ENCODE measurements at places on chromosomes 2 and 18. TPM values are rescaled to one million over a fixed set of nuclear protein-coding genes. Genes with fewer than 3 reads are reported as not detected.

The IL1R2 gene
- not detected for total RNA-seq

The PRKAG3 gene
- total RNA-seq: not detected

The CFAP221 gene
- 3.0 TPM for total RNA-seq

GRCh38 chr18:61653823-61654551 is 238.8 kb downstream of the RNF152 start:
- no peak for DNase-seq

DNA sequence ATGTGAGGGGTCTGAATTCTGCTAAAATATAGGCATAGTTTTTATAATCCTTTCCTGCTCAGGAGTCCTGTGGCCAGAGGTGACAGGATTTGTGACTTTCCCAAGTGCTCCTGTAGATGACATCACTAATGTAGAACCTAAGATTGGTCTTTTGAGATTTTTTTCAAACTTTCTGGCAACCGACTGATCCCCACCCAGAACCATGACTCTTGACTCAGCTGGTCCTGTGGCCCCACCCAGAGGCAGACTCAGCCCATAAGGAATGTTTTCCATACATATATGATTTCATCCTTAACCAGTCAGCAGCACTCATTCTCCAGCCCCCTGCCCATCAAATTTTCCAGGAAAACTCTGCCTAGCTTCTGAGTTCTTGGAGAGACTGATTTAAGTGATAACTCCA is 46.8 kb downstream of the COMMD1 start:
- DNase-seq: no peak

GRCh38 chr18:78859686-78860085 is 119.9 kb upstream of the SALL3 start:
- no peak for DNase-seq

DNA sequence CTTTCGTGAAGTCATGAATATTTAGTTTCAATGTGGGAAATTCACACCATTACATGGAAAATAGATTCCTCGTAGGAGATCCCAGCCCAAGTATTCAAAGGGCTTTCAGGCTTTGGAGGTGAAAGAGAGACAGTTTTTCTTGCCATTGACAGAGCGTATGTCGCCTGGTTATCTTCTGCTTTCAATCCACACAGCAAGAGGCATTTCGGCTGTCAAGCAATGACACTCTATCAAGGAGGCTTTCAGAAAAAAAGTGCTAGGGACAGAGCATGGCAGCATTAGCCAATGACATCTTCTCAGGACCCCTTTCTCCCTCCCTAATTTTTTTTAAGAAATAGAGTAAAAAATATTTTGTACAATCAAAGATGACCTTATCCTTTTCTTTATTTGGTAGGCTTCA is 492.8 kb downstream of the TMEM182 start:
- DNase-seq: no peak

The CPO gene
- 0.47 TPM for total RNA-seq

DNA sequence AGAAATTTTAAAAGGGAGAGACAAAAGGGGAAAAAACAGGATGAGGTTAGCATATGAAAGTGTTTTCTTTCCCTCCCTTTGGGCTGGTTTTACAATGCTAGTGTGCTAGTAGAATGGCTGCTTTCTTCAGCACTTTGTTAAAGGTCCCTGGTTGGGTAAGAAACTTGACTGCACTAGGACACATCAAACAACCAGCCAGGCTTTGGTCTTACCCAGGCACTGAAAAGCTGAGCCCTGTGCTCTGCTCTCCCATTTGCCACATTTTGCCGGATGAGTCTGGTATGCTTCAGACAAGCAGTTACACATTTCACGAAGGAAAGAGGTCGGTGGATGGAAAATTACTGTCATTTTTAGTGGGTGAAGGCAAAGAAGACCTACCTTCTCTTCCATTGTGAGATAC is 242.0 kb downstream of the DPP10 start:
- DNase-seq: no peak

GRCh38 chr2:120372816-120373215 is 26.9 kb downstream of the INHBB start:
- no peak for DNase-seq

DNA sequence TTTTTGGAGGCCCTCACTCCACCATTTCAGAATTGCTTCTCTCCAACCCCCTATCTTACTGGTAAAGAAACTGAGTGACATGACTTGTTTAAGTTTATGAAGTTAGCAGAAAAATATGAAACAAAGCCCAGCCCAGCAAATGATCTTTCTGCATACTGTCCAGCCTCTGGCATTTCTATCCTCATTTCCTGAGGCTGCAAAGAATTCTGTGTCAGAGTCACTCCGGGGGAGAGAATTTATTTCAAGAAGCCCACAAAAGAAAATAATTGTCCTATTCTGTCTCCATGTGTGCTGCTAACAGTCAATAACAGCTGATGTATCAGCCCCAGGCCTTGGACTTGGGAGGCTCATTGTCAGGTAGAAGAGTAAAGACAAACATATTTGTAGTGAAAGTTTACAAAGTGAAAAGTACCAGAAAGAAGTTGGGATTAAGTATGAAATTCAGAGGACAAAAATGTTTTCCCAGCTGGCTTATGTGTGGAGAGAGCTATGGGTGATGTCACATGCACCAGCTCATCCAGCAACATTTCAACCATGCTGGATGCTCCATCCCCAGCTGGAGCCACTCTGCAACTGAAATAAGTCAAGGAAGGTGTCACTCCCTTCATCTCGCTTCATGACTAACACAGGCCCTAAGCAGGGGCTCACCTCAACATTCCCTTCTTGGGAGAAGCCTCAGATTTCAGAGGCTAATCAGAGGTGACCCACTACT is 42.3 kb downstream of the TRABD2A start:
- DNase-seq: no peak

GRCh38 chr2:70735071-70735470 is 32.9 kb downstream of the ADD2 start:
- DNase-seq: no peak

The LRRC30 gene
- total RNA-seq: not detected

DNA sequence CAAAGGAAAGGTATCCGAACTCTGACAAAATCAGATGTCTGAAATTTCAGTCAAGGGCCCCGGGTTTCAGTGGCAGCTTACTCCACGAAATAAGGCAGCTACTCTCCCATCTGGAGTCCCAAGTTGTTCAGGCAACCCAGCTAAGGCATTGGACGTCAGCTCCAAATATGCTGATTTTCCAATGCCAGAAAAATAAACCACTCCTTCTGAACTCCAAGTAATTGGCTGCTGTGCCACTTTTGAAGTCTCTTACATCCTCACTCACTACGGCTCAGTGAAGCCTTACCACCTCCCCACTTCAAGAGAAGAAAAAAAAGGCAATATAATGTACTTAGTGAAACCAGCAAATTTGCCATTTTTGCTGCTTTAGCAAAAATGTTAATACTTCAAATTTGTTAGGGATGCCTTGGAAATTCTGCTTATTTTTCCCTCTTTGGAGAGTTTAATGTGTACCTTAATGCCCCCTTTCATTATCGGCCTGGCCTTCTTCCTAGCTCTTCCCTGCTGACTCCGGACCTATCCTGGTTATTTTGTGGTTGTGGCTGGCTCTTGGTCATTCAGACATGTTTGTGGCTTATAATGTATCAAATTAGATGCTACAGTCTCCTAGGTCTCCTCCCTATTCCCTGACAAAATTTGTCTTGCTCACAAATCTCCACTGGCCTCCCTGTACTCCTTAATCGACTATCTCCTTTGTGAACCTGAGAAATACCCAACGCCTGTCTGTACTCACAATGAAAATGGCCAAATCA is 589.2 kb upstream of the ZEB2 start:
- no peak for DNase-seq

The ERMN gene
- 0.44 TPM for total RNA-seq

- no peak for DNase-seq
Measured at GRCh38 chr2:217156801-217157200, 296.9 kb upstream of the TNP1 start.

The SPATA3 gene
- not detected for total RNA-seq

GRCh38 chr2:88350331-88351248 is 101.9 kb downstream of the FOXI3 start:
- DNase-seq: peak; percentile 81

- DNase-seq: no peak
Measured at GRCh38 chr18:79825913-79826312, 28.2 kb downstream of the KCNG2 start.

The KCNS3 gene
- 1.4 TPM for total RNA-seq

The KCNIP3 gene
- 2.9 TPM for total RNA-seq

The IMPACT gene
- total RNA-seq: 32.7 TPM

The LHCGR gene
- total RNA-seq: 0.12 TPM

DNA sequence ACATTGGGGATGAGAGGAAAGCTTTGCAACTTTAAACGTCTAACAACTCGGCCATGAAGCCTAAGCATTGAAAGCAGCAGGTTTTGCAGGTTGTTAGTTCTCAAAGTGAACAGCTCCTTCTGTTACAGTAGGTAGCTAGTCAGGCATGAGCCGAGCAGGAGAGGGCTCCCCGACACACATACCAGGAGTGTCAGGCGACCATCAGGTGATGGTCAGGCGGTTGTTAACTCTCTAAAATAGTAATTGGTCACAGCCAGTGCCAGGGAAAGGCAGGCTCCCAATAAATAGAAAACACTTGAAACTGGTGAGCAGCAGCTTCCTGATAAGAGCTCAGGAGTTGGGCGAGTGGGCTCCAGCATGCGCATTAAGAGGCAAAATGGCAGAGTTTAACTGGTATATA is 53.5 kb upstream of the DAPL1 start:
- DNase-seq: no peak

DNA sequence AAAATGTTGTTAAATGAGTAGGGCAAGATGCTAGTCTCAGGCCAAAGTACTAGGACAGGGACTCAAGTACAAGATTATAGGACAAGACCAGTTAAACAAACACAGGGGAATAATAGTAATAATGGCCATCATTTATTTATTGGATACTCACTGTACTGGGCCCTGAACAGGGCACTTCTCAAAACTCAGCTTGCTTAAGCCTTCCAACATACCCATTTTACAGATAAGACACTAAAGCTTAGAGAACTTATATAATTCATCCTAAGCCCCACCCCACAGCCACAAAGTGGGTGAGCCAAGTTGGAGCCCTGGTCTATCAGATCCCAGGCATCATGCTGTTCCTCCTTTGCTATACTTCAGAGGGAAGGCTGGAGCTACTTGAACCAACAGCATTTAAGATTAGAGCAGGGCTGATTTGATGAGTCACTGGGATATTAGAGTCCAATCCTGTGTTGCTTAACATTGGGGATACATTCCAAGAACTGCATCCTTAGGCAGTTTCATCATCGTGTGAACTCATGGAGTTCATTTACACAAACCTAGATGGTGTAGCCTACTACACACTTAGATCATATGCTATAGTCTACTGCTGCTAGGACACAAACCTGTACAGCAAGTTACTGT is 153.6 kb downstream of the MTCL1 start:
- no peak for DNase-seq
